Stimulated activated memory B cell treated with anti-CD40 and anti-IgM and Interleukin-4, amounts not matched to agents 10 μg/mL and 1 μg/mL and 100 μg/mL, for 72 hours (primary cell): ENCODE measurements at places on chromosomes 12 and 14.

DNA sequence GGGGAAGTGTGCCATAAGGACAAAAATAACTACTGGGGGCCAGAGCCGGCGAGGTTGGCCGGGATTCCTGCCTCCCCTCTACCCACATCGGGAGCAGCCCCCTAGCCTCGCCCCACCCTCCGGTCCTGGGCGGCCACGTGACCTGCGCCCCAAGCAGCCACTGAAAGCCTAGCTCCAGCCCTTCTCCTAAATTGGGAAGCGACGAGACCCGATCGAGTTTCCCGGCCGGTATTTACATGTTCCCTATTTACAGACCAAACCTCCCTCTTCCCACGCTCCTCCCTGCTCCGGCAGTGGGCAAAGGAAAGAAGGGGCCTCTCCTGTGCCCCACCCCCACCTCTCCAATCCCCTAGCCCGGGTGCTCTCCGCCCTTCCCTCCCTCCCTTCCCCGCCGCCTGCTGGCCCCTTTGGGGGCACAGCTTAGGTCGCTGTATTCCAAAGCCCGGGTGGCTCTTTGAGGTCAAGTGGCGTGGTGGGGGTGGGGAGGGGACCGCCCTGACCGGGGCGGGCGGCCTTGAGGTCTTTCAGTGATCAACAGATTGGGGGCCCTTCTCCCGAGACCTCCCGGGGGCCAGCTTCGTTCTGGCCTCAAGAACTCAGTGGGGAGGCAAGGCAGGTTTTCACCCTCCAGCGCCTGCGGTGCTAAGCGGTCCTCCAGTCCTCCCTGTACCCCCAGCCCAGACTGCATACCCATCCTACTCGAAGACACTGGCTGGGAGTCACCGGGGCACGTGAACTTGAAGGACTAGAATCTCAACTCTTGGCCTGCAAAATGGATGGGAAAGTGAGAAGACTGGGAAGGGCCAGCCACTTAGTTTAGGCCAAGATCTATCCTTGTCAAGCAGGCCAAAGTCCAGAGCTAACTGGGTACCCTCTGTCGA lies 6.3 kb upstream of the CTDSP2 start:
- ATAC-seq, result no peak

DNA sequence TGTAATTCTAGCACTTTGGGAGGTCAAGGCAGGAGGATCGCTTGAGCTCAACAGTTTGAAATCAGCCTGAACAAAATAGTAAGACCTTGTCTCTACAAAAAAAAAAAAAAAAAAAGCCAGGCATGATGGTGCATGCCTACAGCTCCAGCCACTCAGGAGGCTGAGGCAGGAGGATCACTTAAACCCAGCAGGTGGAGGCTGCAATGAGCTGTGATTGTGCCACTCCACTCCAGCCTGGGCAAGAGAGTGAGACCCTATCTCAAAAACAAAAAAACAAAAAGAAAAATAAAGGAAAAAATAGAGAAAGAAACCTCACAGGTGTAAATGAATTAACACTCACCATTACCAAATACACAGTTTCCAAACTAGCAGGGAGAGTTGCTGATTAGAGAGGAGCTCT lies 34.2 kb upstream of the TUBA1A start:
- ATAC-seq, result no peak

DNA sequence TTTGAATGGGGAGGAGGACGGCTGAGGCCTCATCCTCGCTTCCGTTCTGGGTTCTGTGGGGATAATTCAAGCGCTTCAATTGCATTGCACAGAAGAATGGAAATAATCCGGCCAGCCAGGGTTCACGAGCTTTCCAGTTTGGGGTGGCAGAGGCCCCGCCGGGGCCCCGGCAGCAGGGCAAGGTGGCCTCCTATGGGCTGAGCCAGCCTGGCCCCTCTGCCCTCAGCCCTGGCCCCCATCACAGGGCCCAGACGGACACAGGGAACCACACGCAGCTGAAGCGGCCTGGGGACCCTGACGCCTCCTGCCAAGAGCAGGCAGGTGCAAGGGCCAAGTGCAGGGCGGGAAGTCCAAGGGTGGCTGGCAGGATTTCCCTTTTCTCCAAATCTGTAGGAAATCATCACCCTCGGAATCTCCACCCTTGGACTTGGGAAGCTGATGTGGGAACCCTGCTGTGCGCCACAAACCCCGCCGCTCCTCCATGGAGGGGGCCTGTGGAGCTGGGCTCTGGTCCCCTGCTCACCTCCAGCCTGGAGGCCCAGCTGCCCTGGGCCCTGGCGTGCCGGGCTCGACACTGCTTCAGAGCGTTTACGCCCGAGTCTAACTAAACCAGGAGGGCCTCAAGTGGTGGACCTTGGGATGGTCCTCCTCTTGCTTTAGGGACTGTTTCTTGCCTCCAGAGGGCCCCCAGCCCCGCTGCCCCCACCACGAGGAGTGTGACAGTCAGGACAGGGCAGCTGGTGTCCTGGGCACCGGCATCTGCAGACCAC lies 78.4 kb downstream of the MOK start:
- ATAC-seq, result no peak

GRCh38 chr14:92991536-92991935 lies 68.6 kb downstream of the CHGA start:
- no peak for ATAC-seq

- ATAC-seq, result peak; percentile 45
Observed at GRCh38 chr12:41188058-41188840, at the start of gene PDZRN4. Gene PDZRN4, plus strand, starts transcription at chr12:41188320.

GRCh38 chr12:122072031-122072970 lies 6.3 kb upstream of the MLXIP start:
- no peak for ATAC-seq

- ATAC-seq, result no peak
Observed at GRCh38 chr12:48007206-48007605, 2.9 kb upstream of the COL2A1 start.

DNA sequence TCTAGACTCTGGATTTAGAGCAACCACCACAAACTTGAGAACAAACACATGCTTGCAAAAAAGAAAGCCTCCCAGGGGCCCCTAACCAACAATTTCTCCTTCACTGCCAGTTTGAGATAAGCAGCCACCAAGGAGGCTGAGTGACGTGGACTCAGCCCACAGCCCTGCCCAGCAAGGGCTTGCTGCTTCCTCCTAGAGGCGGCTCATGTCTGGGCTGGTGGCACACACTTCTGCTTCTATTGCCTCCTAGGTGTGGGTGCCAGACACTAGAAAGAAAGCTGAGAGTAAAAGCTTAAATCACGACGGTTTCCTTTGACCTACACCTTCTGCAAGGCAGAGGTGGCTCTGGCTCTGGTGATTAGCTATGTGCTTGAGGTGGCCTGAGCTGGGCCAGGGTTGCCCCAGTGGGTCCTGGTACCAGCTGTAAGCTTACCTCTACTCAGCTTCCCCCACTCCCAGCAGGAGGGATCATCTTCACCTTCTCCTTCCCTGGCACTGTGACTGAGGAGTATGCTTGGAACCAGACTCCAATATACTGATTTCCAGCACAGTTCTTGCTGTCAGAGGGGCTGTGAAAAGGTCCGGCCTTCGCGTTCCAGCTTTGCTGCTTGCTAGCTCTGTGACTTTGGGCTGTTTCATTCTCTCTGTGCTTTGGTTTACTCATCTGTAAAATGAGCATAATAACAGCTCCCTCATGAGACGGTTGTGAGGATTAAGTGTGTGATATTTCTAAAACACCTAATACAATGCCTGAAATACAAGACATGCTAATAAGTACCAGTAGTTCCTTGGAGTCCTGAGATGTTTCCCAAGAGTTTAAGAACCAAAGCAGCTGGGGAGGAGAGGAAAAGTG lies 89.7 kb upstream of the PARP11 start:
- peak; percentile 88 for ATAC-seq

- no peak for ATAC-seq
Observed at GRCh38 chr14:65472189-65472588, 59.7 kb downstream of the FUT8 start.

DNA sequence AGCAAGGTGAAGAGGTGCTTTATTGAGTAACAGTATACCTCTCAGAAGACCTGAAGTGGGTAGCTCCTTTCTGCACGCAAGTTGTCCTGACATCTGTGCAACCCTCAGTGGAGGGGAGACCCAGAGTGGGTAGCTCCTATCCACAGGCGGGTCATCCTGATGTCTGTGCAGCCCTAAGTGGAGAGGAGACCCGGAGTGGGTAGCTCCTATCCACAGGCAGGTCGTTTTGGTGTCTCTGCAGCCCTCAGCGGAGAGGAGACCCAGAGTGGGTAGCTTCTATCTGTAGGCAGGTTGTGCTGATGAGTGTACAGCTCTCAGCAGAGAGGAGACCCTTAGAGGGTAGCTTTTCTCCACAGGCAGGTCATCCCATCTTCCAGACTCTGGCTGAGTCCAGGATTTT lies 45.1 kb upstream of the PRPF39 start:
- no peak for ATAC-seq

GRCh38 chr12:48631071-48631470 lies 51.0 kb downstream of the KANSL2 start:
- ATAC-seq, result no peak

GRCh38 chr12:12645485-12645884 lies 33.8 kb downstream of the CREBL2 start:
- ATAC-seq, result peak; percentile 87

DNA sequence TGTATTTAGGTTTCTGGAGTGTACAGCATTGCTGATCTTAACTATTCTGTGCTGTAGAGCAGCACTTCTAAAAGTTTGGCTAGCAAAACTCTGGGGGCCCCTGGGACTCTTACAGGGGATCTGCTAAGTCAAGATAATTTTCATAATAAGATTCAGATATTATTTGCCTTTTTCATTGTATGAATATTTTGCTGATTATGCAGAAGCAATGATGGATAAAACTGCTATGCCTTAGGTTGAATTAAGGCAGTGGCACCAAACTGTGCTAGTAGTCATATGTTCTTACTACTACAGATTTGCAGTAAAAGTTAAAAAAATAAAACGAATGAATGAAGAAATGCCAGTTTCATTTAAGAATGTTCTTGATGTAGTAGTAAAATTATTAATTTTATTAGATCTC lies 160.1 kb downstream of the PDZRN4 start:
- ATAC-seq, result no peak

DNA sequence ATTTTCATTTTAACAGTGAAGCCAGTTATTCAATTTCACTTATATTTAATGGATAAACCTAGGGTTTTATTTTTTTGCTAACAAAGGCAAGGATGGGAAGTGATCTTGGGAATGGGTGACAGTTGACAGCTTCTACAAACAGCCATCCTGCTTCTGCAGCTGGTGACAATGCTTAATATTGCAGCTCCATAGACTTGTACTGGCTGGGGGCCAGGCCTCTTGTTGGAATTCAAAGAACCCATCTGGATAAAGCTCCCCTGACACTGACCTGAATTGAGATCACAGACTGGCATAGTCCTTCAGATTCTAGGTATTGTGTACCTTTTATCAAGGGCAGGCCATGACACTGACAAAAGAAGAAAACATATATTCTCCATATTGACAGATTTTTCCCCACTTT lies 664.6 kb upstream of the FOXG1 start:
- no peak for ATAC-seq

DNA sequence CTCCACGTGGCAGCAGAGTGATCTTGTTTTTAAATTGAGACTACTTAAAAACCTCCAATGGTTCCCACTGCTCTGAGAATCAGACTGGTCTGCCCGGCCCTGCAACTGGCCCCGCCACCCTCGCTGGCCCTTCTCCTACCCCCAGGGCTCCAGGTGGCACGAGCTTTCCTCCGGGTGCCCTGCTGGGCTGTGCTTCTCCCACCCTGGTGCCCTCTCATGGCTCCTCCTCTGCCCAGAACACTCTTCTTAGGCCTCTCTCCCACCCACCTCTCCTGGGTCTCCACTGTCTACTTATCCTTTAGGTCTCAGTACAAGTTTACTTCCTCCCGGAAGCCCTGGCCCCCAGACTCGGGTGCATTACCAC lies 26.5 kb downstream of the CCDC92 start:
- ATAC-seq, result no peak

GRCh38 chr12:6370994-6371754 lies 4.2 kb downstream of the SCNN1A start:
- no peak for ATAC-seq
